ENCODE measurements at places on chromosomes 7 and 10.

GRCh38 chr7:155344270-155344617 is 46.6 kb downstream of the INSIG1 start:
- DNase-seq: no peak

GRCh38 chr10:95273393-95274312 is 17.1 kb downstream of the PDLIM1 start:
- DNase-seq: peak; percentile 24

GRCh38 chr7:108001764-108002725 is 916 bp downstream of the LAMB1 start:
- DNase-seq: no peak

DNA sequence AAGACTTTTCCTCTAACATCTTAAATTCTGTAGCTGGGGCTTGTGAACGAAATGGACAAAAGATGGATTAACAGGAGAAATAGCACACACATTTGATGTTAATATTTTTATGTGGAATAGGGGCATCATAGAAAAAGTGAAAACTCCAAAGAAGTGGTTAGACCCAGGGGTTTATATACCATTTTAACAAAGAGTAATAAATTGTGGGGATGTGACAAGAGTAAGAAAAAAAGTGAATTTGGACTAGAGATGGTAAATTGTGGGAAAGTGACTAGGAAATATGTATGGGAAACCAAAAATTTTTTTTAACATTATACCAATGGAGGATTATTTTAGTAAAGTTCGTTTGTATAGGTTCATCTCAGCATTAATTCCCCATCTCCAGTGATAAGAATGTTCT is 8.2 kb downstream of the SLC39A12 start:
- no peak for DNase-seq

- no peak for DNase-seq
These were observed 43.2 kb downstream of the RBAK start for GRCh38 chr7:5088906-5089305.

GRCh38 chr10:121831777-121832176 is 96.1 kb downstream of the ATE1 start:
- no peak for DNase-seq

GRCh38 chr7:111657018-111657417 is 94.7 kb upstream of the IMMP2L start:
- DNase-seq: no peak

- no peak for DNase-seq
These were observed 204.4 kb downstream of the DIP2C start for GRCh38 chr10:484925-485661.

- no peak for DNase-seq
These were observed 226.9 kb downstream of the TNS3 start for GRCh38 chr7:47354831-47355541.

GRCh38 chr7:149776848-149777407 is 3.5 kb upstream of the ZNF467 start:
- DNase-seq: no peak

- peak; percentile 28 for DNase-seq
These were observed 204.6 kb downstream of the ARHGAP21 start for GRCh38 chr10:24518981-24519597.

GRCh38 chr10:133177380-133178157 is 17.6 kb downstream of the KNDC1 start:
- DNase-seq: no peak

DNA sequence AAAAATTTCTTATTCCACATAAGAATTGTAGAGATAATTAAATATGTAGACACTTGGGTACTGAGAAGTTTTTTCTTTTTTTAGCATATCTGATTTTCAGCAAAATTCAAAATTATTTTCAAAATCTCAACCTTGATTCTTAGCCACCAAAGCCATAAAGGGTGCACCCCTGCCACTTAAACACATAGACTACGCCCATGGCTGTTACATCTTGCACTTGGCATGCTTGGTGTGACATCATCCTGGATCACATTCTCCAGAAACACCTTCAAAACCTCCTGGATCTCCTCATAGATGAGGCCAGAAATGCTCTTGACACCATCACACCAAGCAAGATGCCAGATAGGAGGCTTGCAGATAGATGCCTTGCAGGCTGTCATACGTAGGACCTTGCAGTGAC is 89.1 kb upstream of the KLF14 start:
- DNase-seq: no peak

GRCh38 chr7:33262476-33262875 is 133.1 kb downstream of the BBS9 start:
- no peak for DNase-seq

DNA sequence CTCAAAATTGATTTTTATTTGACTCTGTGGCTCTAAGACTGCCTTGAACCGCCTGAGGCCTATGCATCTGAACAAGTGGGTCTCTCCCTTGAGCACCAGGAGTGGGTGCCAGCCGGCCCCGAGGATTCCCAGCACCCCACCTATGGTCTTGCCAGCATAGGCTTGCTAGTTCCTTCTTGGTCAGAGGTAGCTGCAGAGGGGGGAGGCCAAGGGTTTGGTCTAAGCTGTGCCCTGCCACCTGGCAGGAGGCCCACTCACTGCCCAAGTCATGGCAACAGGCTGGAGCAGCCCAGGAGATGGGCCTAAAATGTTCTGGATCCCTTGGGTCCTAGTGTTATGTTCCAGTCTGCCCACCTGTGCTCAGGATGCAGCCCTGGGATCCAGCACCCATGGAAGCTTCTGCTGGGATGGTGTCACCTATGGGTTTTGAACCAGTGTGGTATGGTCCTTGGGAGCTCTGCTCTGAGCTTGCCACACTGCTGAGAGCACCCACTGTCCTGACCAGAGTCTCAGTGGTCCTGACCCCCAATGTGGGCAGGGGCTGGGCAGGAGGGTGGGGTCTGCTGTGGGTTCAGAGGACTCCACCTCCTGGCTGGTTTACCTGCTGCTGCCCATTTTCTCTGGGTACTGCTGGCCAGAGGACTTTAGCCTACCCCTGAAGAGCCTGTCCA is 12.6 kb downstream of the YKT6 start:
- DNase-seq: no peak

- DNase-seq: no peak
These were observed 6.2 kb upstream of the SLC26A3 start for GRCh38 chr7:107809179-107809578.

GRCh38 chr10:127046975-127047877 is 142.0 kb downstream of the DOCK1 start:
- DNase-seq: no peak

DNA sequence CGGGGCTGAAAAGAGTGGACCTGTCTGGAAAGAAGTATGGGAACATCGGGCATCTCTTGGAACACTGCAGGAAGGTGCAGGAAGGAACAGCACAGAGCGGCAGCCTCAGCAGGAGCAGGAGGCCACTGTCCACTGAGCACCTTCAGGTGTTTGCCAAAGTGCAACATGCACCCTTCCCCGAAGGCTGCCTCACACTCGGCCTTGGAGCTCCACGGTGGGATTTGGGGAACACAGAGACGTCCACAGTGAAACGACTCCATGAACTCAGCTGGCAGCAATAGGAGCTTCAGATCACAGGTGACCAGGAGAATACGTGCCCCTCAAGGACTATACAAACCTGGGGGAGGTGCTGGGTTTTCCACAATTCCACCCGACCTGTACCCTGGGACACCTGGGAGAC is 140.3 kb upstream of the RET start:
- no peak for DNase-seq
